ENCODE measurements at places on chromosomes 4 and X.

GRCh38 chrX:107711521-107712181 is 63.9 kb downstream of the TSC22D3 start:
- no peak for DNase-seq

- no peak for DNase-seq
These were observed 23.6 kb upstream of the TBC1D14 start for GRCh38 chr4:6885953-6886557.

- DNase-seq, result no peak
These were observed 98.9 kb upstream of the NPFFR2 start for GRCh38 chr4:71932941-71933340.

DNA sequence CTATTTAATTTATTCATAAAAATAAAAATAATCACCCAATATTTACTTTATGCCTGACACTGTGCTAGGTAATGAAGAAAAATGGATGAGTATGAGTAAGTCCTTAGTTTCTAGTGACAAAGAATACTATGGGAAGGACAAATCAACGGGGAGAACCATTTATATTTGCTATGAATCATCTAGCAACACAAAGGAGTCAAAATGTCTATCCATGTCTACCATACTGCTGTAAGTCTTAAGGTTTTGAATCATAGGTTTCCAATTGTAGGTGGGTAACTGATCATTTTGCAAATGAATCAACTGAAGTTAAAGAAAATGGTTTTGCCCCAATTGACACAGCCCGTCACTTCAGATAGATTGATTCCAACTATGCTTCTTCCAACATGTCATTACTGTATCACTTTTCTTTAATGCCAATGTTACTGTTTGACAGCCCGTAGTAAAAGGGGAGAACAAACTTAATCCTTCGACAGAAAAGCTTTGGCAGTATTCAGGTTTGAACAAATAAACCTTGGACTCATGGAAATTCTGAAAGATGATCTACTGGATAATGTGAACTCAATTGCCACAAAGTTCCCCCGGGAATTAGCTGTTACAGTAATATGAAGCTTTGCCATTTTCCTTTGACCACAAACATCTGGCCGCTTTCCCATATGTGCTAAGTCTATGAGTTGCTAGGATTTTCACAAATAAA is 3.2 kb downstream of the TDO2 start:
- DNase-seq, result no peak

GRCh38 chr4:168892475-168892874 is 117.6 kb downstream of the CBR4 start:
- DNase-seq, result no peak

GRCh38 chr4:139815778-139816601 is 150.4 kb downstream of the MGST2 start:
- peak; percentile 30 for DNase-seq

- DNase-seq, result no peak
These were observed 54.4 kb downstream of the FAT1 start for GRCh38 chr4:186669159-186669731.

GRCh38 chr4:159639671-159640323 is 536.9 kb downstream of the RAPGEF2 start:
- no peak for DNase-seq

- DNase-seq, result no peak
These were observed 2170.2 kb downstream of the PCDH7 start for GRCh38 chr4:32890398-32890797.

All from thoracic aorta (tissue), 2 donors.